Neural cell (in vitro differentiated cells): ENCODE measurements at places on chromosomes 5 and 9. TPM values are rescaled to one million over a fixed set of nuclear protein-coding genes. Genes with fewer than 3 reads are reported as not detected.

Gene FAT2
- not detected in 2 replicates for polyA plus RNA-seq

Gene NDUFS4
- polyA plus RNA-seq: 229 and 275 TPM in 2 replicates

Gene ZFP62
- polyA plus RNA-seq: 51.1 and 69.1 TPM in 2 replicates

Gene CDX1
- polyA plus RNA-seq: not detected in 2 replicates

Gene MARVELD2
- polyA plus RNA-seq: 0.56 TPM in 1 of 2 replicates, not detected in the other

Gene BTNL8
- not detected in 2 replicates for polyA plus RNA-seq

Gene N4BP3
- 4.6 and 5.8 TPM in 2 replicates for polyA plus RNA-seq

Gene SPINK7
- not detected in 2 replicates for polyA plus RNA-seq

Gene SPATA31C1
- not detected in 2 replicates for polyA plus RNA-seq

Gene ORM1
- polyA plus RNA-seq: not detected in 2 replicates

Gene PRELID2
- 0.16 TPM in 1 of 2 replicates, not detected in the other for polyA plus RNA-seq

Gene LRRC70
- polyA plus RNA-seq: 1.5 and 2.2 TPM in 2 replicates

Gene OR13D1
- polyA plus RNA-seq: not detected in 2 replicates

Gene SPDL1
- 26.0 and 26.6 TPM in 2 replicates for polyA plus RNA-seq

Gene ARID3C
- 2.1 and 2.8 TPM in 2 replicates for polyA plus RNA-seq

Gene SLC46A2
- polyA plus RNA-seq: not detected in 2 replicates

Gene LCN9
- polyA plus RNA-seq: 2.5 and 6.5 TPM in 2 replicates

Gene SLC6A3
- 0.77 TPM in 1 of 2 replicates, not detected in the other for polyA plus RNA-seq

Gene NTNG2
- polyA plus RNA-seq: 0.26 and 0.43 TPM in 2 replicates

Gene IL33
- polyA plus RNA-seq: not detected in 2 replicates
